NCI-H345 (cell line): ENCODE measurements at places on chromosomes 3 and 15.

DNA sequence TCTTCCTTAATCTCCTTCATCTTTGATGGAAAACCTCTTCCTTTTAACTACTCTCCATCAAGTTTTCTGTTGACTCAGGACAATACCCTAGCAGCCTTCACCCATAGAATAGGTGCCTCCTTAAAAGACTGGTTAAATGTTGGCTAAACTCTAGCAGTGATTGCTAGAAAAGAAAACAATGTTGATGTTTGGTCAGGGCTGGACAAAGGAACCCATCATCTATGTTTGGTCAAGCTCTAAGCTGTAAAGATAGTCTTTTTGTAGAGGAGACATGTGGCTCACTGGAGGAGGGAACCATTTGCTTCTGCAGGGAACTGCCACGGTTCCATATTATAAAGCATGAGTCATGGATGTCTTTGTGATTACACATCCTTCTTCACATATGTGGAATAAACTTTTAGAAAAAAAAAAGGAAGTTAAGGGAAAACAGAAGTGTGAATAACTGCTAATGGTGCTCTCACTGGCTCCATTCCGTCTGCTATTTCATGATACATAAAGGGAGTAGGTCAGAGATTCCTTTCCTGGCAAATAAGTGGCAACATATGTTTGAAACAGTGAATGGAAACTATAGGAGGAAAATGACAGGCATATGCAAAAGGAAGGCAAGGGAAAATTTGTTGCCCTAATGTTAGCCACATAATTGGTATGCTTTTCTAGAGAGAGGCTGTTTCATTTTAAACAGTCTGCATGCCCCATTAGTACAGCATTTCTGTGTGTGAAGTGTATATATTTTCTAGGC is 78.2 kb downstream of the CMSS1 start:
- DNase-seq: no peak

- DNase-seq: no peak
Measured at GRCh38 chr3:105877336-105877910, 8.6 kb upstream of the CBLB start.

GRCh38 chr15:39145854-39146625 is 434.8 kb upstream of the THBS1 start:
- no peak for DNase-seq

DNA sequence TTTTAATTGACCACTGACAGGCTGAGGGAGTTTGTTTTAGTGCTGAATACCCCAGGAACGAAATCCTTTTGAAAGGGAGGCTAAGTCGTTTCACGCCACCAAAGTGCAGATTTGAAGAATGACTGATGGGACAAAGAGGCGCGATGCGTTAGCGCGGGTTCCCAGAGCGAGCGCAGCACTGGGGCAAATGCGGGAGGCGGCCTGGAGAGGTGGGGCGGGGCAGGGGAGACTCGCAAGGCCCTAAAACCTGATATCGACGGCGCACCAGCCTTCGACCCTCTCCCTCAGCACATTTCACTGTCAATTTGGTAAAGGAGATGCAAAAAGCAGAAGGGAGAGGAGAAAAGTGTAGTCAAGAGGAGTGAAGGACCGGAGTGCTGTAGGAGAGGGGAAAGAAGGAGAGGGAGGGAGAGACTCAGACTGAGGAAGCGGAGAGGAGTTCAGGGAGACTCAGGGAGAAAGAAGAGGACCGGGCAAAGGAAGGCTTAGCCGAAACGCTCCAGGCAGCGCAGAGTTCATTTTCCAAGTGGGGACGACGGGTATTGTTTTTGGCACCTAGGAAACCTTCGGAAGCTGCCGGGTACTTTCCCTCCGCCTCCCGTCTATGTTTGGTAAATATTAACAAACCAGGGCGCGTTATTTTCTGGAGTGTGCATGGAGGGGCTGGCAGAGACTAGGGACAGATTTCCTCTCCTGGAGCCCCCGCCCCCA is 3.8 kb upstream of the FOXB1 start:
- peak; percentile 77 for DNase-seq

GRCh38 chr3:15601399-15602145 is at the start of the genes BTD and HACL1:
Gene BTD, plus strand, starts transcription at chr3:15601745. Its CDS starts 33,695 bp downstream, at chr3:15635440.
Gene HACL1, minus strand, starts transcription at chr3:15601569. Its CDS starts 106 bp downstream, at chr3:15601463.
- no peak for DNase-seq

- DNase-seq: no peak
Measured at GRCh38 chr3:159773706-159774105, 214.9 kb upstream of the IL12A start.

- DNase-seq: no peak
Measured at GRCh38 chr3:164852866-164853265, 225.4 kb downstream of the SI start.

- no peak for DNase-seq
Measured at GRCh38 chr15:61047783-61048182, 181.3 kb downstream of the RORA start.

DNA sequence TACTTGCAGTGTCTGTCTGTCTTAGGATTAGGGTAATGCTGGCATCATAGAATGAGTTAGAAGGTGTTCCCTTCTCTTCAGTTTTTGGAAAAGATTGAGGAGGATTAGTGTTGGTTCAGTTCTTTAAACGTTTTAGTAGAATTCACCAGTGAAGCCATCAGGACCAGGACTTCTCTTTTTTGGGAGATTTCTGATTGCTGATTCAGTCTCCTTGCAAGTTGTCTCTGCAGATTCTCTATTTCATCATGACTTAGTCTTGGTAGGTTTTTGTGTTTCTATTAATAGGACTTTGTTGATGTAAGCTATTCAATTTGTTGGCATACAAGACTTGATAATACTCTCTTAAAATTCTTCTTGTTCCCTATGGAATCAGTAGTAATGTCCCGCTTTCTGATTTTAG is 48.9 kb downstream of the STT3B start:
- no peak for DNase-seq

DNA sequence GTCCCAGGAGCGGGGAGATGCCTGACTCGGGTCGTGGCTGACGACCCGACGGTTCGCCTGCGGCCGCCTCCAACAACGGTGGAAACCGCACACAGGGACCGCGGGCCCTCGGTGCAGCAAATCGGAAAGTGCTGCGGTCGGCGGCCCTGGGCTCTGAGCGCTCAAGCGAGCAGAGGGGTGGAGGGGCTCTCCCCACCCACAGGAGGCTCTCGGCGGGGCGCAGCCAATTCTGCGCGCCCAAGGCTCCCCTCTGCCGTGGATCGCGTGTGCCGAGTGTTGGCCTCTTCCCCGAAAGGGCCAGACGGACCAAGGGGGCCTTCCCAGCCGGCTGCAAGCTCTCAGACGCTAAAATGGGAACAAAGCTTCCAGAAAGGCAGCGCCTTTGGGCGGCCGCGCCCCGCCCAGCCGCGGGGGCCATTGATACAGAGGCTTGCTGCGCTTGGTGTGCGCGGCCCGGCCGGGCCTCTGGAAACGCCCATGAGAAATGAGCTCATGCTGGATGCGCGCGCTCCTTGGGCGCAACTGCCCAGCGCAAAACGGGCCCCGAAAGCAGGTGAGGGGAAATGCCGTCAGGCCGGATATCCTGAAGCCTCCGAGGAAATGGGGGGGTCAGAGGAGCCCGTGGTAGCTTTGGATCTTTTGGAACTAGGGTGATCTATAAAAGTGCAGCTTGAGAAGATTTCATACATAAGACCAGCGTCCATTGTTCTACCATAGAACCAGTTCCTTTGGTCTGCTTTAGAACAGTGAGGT is 1.2 kb upstream of the GSK3B start:
- DNase-seq: peak; percentile 83

DNA sequence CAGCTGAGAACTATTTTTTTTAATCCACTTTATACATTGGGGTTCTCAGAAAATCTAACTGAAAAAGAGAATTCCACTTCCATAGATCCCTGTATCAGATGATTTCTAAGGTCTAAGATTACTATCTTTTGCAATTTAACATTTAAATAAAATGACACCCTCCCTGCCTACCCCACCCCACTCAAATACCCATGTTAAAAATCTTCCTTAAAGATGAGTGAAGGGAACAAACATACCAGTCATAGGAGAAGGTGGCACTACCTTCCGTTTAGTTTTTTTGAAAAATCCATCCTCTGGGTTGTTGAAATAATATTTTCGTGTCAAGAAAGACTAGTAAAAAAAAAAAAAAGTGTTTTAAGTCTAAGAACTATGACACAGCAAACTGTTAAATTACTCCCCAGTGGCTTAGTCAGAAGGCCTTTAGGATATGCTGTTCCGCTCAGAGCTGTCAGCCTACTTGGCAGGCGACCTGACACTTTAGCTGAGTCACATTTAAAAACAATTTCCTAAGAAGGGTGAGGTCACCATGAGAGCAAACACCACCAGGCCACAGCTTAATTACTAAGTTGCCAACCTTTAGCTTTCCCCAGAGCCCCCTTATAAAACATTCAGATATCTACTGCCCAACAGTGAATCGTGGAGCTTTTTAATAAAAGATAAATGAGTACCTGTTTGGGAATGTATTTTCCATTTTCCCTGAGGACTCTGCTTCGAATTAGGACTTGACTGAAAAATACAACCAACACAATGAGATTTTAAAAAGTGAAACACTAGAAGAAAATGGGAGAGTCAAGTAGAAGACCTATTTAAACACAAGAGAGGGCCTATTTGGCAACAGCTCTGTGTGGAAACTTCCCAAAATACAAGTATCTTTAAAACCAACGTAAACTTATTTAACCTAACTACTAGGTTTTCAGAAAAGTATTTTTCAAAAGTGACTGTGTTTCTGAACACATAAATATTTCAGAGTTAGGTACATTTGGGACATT is 9.6 kb downstream of the EMC3 start:
- DNase-seq: no peak

GRCh38 chr15:94239474-94239873 is 8.1 kb downstream of the MCTP2 start:
- DNase-seq: no peak

GRCh38 chr3:152284906-152285305 is 16.2 kb downstream of the MBNL1 start:
- no peak for DNase-seq

DNA sequence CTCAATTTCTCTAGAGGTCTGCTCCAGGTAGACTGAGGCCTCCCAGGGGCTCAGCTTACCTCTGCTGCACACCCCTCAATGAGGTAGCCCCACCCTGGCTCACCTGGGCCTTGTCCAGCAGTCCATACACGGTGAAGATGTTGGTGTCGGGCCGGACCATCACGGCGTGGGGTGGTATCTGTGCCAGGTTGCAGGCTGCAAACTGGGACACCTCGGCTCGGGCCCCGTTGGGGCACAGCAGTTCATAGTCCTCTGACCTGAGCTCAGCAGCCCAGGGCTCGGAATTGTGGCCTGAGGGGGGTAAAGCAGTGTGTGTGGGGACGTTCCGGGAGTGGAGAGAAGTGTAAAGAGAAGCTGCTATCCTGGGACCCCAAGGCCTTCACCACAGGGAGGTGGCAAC is 23.2 kb downstream of the MELTF start:
- no peak for DNase-seq

DNA sequence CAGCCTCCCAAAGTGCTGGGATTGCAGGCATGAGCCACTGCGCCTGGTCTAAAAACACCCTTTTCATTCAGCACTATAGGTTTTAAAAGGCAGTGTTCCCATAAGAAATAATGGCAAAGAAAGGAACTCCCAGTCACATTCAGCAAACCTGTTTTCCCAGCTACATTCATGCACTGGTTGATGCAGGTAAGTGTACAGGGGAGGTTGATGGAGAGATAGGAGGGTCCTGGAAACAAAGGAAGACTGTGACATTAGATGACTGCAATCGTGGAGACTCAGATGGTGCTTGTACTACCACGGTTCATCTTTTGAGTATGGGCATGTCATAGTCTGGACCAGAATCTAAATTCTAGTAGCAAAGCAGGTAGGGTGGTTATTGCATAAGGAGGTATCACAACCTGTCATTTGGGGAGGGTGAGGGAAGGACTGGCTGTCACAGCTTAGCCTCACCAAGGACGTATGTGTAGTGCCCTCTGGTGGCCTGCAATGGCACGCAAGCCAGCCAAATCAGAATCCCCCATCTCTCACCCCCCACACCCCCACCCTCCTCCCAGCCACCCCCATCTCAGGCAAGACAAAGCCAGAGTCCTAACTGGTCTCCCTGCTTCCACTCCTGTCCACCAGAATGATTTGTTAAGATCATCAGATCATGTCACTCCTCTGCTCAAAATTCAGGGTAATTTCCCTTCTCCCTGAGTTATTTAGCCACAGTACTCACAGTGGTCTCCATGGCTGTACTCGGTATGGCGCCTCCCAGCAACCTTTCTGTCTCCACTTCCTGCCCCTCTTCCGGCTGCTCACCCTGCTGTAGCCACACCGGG is 28.8 kb upstream of the UBL7 start:
- peak; percentile 27 for DNase-seq

DNA sequence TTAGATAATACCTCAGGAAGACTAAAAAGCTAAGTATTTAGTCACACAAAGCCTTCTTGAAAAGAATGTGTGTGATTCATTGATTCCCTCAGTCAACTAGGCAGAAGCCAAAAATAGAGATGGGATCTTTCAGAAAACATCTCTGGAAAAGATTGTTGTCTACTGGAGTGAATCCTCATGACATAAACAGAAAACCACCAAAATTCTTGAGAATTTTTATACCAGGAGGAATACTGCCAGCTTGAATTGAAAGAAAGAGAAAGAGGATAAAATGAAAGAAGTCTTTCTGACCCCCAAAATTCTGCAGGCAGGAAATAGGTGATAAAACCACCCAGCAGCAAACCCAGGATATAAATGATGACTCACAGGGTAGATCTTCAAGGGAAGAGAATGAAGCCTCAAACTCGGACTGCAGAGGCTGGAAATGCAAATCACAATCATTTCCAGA is 363.1 kb upstream of the PLSCR5 start:
- DNase-seq: no peak

- no peak for DNase-seq
Measured at GRCh38 chr3:101890716-101891115, 41.4 kb downstream of the NFKBIZ start.

DNA sequence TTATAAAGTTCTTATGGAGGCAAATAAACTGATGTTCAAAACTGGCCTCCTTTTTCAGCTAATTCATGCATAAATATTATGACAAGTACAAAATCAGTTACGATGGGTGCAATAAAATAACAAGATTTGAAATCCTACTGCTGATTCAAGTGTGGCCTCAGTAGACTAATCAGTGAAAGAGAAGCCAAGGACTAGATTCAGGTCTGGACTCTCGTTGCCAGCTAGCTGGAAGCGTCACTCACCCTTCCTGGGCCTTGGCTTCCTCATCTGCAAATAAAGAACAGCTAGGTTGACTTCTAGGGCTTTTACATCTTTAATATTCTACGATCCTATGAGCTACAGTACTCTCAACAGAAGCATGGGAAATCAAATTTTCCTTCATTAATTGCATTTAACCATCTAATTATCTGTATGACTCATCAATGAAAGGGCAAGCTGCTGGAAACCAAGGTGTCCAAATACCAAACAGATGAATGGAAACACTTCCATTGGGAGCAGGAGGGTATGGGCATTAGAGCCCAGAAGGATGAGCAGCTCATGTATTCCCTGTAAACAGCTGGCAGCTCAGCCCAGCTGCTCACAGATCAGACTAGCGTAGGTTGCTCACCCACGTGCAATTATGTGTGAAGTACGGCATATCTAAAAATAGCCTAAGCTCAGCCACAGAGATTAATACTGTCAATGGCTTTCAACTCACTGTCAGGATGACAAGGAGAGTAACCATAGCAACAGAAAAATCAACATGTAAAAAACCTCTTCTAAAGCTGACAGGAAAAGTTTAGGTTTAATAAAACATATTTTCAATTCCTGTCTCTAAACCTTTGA is 294.8 kb downstream of the PLCL2 start:
- DNase-seq: no peak
